ENCODE measurements at places on chromosomes 1 and 21. TPM values are rescaled to one million over a fixed set of nuclear protein-coding genes. Genes with fewer than 3 reads are reported as not detected.
A peak's percentile ranks its signal among the peaks of the same experiment; 100 is the strongest.

GRCh38 chr1:196593955-196594354 lies 14.3 kb downstream of the KCNT2 start:
- no peak for DNase-seq

DNA sequence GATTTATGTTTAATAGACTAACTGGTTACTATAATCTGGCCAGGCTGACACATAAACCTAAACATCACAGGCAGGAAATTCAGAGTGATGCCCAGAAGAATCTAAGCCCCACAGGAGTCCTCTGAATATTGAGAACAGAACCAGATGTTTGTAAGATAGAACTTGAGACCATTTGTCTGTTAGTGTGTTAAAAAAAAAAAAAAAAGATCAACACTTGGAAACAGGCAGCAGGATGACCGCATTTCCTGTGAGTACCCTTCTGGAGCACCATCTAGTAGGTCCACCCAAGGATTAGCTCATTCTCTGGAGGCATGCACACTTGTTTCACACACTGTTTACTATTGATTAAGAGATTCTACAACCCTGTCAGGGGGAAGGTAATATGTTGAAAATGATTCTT lies 111.4 kb upstream of the VANGL1 start:
- no peak for DNase-seq

DNA sequence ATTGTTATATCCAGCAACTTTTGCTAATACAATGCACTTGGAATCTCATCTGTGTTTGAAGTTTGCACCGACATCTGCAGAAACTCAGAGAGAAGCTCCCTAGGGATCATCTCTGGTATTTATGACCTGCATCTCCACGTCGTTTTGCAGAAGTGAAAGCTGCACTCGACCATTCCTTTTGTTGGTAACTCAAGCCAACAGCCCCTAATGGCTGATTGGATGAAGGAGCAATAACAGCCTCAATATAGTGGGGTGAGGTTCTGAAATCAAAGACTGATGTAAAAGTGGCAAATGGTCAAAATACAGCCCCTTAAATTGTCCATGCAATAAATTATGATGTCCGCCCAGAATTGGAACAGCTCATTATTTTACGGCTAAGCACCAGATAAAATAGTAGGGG lies 344.2 kb upstream of the KAZN start:
- DNase-seq, result peak; percentile 5

GRCh38 chr1:237183963-237184540 lies 142.1 kb downstream of the RYR2 start:
- no peak for DNase-seq

- no peak for DNase-seq
These were observed 685 bp downstream of the RIMKLA start for GRCh38 chr1:42381280-42381673.

DNA sequence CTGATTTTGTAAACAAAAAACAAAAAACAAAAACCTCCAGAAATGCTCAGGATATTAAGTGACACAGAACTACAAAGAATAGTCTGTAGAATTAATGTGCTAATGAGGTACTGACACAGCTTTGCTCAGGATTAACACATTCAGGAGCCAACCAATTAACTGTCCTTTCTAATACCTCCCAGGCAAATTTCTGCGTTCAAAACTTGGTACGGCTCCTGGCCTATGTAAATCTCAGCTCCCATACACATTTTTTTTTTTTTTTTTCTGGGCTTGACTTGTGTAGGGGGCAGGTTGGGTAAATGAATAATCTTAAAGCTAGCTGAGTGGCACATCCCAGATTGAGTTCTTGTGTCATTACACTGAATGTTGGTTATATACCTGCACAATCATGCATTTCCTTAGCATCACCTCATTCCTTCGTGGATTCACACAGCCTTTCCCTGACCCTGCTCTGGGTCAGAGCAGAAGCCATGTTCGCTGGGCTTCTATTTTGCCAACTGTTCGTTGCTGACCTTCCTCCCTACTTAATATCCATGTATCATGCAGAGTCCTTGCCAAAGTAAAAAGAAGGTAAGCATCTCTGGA lies 12.6 kb upstream of the IER5 start:
- DNase-seq, result no peak

- peak; percentile 48 for DNase-seq
These were observed 20.0 kb upstream of the RNF19B start for GRCh38 chr1:32984455-32985171.

DNA sequence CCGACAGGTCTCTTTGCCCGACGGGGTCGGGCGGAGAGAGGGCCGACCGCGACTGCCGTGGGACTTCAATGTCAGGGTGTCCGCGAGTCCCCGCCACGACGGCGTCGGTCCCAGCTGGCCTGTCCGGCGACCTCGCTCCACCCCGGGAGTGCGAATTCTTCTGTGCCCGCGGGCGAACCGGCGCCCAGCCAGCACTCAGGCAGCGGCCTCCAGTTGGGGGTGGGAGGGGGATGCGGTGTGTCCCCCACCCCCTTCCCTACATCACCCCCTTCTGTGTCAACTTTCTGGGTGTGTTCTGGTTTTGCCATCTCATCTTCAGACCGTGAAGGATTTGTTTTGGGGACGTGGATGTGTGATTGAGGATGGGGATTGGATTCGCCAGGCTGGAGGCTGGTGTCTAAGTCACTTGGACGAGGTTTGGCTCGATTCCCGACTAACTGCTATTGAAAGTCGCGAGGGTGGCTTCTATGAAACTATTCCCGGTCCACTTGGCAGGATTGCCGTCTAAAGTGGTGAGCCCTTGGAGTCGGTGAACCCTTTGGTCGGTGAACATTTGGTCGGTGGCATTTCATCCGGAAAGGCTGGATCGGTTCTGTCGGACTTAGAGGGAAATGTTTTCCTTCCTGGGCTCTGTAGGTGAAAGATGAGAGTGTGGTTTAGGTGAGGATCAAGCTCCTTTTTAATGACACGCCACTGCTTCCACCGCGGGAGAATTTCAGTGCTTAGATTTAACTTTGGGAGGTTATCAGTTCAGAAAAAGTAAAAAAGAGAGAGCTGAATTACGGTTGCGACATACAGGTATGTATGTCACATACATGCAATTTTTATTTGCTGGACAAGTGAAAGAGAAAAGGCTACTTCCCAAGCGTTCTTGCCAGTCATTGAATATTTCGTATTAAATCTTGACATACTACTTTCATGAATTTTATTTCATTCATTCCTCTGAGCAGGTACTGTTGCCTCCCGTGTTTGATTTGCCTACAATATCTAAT lies 771 bp downstream of the ABCD3 start:
- no peak for DNase-seq

DNA sequence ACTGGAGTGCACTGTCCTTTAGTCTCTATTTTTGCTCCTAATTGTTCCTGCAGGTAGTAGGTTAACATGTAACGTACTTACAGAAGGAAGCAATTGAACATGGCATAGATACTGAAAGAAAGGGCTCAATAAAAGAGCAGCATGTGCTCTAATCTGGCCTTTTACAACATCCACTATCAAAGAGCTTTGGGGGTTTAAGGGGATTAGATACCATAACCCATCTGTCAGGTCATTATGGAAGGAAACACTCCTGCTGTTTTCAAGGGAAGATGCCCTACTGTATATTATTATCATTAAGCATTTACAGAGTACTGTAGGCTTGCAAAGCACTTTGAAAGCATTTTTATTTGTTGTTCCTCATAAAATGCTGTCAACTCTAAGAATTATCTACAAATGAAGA lies 152.8 kb downstream of the TTLL7 start:
- DNase-seq, result no peak

DNA sequence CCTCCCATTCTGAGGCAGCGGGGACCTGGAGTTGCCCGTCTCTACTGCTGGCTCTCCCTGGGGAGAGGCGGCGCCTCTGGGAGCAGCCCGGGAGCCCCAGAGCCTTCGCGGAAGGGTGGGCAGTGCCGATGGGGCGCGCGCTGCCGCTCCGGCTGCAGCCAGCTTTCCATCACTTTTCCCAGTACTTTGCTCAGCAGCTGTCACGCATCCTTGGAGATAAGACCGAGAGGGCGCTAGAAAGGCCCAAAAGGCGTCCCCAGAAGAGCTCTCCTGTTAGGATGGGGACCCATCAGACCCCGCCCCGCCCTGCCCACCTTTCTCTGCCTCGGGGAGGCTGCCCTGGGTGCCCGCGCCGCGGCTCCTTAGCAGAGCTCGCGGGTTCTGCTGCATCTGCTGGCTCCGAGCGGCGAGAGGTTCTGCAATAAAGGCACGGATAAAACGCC lies 534 bp downstream of the KCNH1 start:
- no peak for DNase-seq

DNA sequence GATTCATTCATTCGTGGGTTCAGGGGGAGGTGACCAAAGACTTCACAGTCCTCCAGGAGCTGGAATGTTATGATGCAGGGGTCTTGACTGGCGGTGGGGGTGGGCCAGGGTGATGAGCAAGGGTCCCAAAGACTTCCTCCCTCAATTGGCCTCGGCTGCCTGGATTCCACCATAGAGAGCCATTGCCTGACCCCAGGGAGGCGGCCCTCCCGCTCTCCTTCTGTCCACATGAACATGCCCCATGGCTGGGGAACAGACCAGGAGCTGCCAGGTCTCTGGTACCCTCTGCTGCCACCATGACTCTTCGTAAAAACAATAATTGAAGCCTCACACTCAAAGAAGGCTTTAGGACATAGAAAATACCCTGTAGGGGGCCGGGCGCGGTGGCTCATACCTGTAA lies 102.5 kb upstream of the CASZ1 start:
- DNase-seq, result no peak

DNA sequence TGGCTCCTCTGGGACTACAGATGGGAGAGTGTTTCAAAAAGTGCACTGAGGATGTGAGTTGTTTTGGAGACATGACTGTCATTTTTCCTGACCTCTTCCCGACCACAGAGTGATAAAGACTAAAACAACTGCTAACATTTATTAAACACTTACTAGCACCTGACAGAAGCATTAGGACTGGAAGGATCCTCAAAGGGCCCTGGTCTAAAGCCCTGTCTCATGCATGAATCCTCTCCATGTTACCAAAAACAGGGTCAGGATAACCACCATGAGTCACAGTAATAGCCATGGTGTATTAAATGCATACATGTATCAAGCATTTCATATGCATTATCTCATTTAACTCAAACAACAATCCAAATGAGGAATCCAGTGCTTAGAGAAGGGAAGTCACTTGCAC lies 11.5 kb downstream of the CYB5RL start:
- no peak for DNase-seq

GRCh38 chr1:42266253-42267135 lies 68.5 kb downstream of the FOXJ3 start:
- DNase-seq, result no peak

DNA sequence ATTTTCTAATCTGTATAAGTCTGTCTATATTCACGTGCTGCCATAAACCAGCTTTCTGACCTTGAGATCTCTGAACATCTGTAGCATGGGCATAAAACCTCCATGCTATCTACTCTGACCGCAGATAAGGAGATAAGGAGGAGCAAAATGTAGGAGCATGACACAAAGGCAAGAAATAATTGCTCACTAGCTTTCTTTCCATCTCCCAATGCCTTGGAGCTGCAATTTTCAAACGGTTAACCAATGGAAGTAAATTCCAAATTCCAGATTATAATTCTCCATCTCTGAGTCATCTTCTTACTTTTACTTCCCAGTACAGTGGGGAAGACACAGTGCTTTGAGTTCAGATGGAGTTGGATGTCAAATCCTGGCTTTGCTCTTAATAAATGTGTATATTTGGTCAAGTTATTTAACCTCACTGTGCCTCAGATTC lies 41.6 kb downstream of the CD58 start:
- DNase-seq, result no peak

SHE gene
- 0.05 TPM for total RNA-seq

OR2T2 gene
- total RNA-seq, result 4.4 TPM
